Purkinje cell (primary cell): ENCODE measurements at places on chromosomes 3 and 15. TPM values are rescaled to one million over a fixed set of nuclear protein-coding genes. Genes with fewer than 3 reads are reported as not detected.

The DUOXA1 gene
- polyA plus RNA-seq, result not detected in 2 replicates

The KY gene
- 3.0 and 3.6 TPM in 2 replicates for polyA plus RNA-seq

The CNTN6 gene
- polyA plus RNA-seq, result 39.2 and 47.8 TPM in 2 replicates

The KLHL6 gene
- not detected in 2 replicates for polyA plus RNA-seq

The ACAP2 gene
- polyA plus RNA-seq, result 25.7 and 36.3 TPM in 2 replicates

The TLE3 gene
- 1.7 and 2.7 TPM in 2 replicates for polyA plus RNA-seq

The CDHR4 gene
- not detected in 2 replicates for polyA plus RNA-seq

The TMEM202 gene
- polyA plus RNA-seq, result not detected in 2 replicates

The RFC4 gene
- 17.5 and 18.9 TPM in 2 replicates for polyA plus RNA-seq

The NPAP1 gene
- polyA plus RNA-seq, result 0.47 TPM in 1 of 2 replicates, not detected in the other

The CDC25A gene
- polyA plus RNA-seq, result 0.69 and 0.94 TPM in 2 replicates

The TAMM41 gene
- 16.1 and 35.9 TPM in 2 replicates for polyA plus RNA-seq

The PARP9 gene
- 0.64 and 1.9 TPM in 2 replicates for polyA plus RNA-seq

The SLC25A20 gene
- 3.5 and 6.6 TPM in 2 replicates for polyA plus RNA-seq

The TPRG1 gene
- polyA plus RNA-seq, result 0.64 TPM in 1 of 2 replicates, not detected in the other

The PLA2G4E gene
- 0.07 and 0.13 TPM in 2 replicates for polyA plus RNA-seq

The HESX1 gene
- polyA plus RNA-seq, result 3.5 TPM in 1 of 2 replicates, not detected in the other

The TNFAIP8L3 gene
- 0.39 TPM in 1 of 2 replicates, not detected in the other for polyA plus RNA-seq

The PLSCR4 gene
- 15.6 and 15.9 TPM in 2 replicates for polyA plus RNA-seq

The CAMKV gene
- 0.11 and 22.0 TPM in 2 replicates for polyA plus RNA-seq

The PIERCE2 gene
- polyA plus RNA-seq, result 30.2 and 33.0 TPM in 2 replicates

The GOLGA8N gene
- polyA plus RNA-seq, result 0.59 and 0.62 TPM in 2 replicates

The PP2D1 gene
- not detected in 2 replicates for polyA plus RNA-seq

The CCR1 gene
- not detected in 2 replicates for polyA plus RNA-seq

The INO80 gene
- polyA plus RNA-seq, result 2.9 and 4.2 TPM in 2 replicates

The SSUH2 gene
- polyA plus RNA-seq, result 0.15 TPM in 1 of 2 replicates, not detected in the other

The TMEM158 gene
- polyA plus RNA-seq, result 4.4 and 6.0 TPM in 2 replicates

The IL5RA gene
- polyA plus RNA-seq, result 0.05 TPM in 1 of 2 replicates, not detected in the other

The C15orf62 gene
- polyA plus RNA-seq, result 0.21 TPM in 1 of 2 replicates, not detected in the other

The ZNF860 gene
- not detected in 2 replicates for polyA plus RNA-seq

The RTP1 gene
- 2.0 TPM in 1 of 2 replicates, not detected in the other for polyA plus RNA-seq

The SOX14 gene
- polyA plus RNA-seq, result not detected in 2 replicates

The CCR5 gene
- not detected in 2 replicates for polyA plus RNA-seq
